ENCODE measurements at places on chromosomes 7 and 10. TPM values are rescaled to one million over a fixed set of nuclear protein-coding genes. Genes with fewer than 3 reads are reported as not detected.

Gene LIPN
- polyA plus RNA-seq, result not detected

Gene THNSL1
- 8.0 TPM for polyA plus RNA-seq

Gene NAT16
- polyA plus RNA-seq, result not detected

Gene SMIM30
- polyA plus RNA-seq, result 47.7 TPM

Gene GDF10
- polyA plus RNA-seq, result 1.2 TPM

Gene LIPF
- 0.75 TPM for polyA plus RNA-seq

Gene CHST15
- polyA plus RNA-seq, result 37.2 TPM

Gene PCDH15
- 0.02 TPM for polyA plus RNA-seq
